ENCODE measurements at places on chromosomes 6 and 20.

GRCh38 chr20:25251558-25251957 is 3.7 kb downstream of the PYGB start:
- no peak for DNase-seq

GRCh38 chr20:49515586-49515985 is 33.1 kb upstream of the KCNB1 start:
- no peak for DNase-seq

GRCh38 chr6:154289818-154290508 is 66.6 kb downstream of the IPCEF1 start:
- DNase-seq, result no peak

DNA sequence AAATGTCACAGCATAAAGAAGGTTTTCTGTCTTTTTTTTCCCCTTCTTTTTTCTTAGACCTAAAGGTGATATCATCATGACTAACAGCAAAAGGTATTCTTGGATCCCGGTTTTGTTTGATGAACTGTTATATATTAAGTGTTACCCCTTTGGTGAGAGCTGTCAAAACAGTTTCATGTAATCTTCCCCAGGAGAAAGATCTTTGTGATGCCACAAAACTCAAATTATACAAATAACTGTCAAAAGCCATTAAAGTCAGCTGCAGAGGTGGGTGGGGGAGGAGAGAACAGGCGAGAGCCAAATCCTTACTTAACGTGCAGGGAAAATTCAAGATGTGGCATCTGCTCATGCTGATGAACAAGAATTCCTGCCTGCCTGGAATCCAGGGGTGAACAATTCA is 258.2 kb downstream of the BMP7 start:
- no peak for DNase-seq

- DNase-seq, result no peak
These were observed 83.9 kb downstream of the KHDRBS2 start for GRCh38 chr6:62202078-62202477.

GRCh38 chr6:156957931-156958547 is 180.9 kb downstream of the ARID1B start:
- no peak for DNase-seq

DNA sequence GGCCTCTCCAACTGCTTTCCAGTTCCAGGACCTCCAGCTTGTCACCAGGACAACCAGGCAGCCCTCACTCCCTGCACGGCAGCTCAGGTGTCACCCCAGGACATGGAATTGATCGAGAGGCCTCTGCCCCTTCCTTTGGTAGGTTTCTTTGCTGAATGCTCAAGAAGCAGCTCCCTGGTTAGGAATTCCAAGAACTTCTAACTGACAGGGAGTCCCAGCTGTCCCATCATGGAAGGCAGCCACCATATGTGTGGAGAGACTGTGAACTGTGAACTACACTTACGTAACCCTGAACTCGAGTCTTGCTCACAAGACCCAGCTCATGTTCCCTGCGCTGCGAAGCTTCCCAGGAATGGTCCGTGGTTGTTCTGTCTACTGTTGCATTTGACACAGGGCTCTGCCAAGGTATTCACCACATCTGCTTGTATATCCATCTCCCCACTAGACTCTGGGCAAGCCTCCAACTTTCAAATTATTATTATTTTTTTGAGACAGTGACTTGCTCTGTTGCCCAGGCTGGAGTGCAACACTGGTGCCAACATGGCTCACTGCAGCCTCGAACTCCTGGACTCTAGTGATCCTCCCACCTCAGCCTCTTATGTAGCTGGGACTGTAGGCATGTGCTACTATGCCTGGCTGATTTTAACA is 35.7 kb downstream of the MGME1 start:
- no peak for DNase-seq

GRCh38 chr6:68691120-68691519 is 56.0 kb downstream of the ADGRB3 start:
- DNase-seq, result no peak

- no peak for DNase-seq
These were observed 406.3 kb downstream of the MEI4 start for GRCh38 chr6:78059171-78059570.

DNA sequence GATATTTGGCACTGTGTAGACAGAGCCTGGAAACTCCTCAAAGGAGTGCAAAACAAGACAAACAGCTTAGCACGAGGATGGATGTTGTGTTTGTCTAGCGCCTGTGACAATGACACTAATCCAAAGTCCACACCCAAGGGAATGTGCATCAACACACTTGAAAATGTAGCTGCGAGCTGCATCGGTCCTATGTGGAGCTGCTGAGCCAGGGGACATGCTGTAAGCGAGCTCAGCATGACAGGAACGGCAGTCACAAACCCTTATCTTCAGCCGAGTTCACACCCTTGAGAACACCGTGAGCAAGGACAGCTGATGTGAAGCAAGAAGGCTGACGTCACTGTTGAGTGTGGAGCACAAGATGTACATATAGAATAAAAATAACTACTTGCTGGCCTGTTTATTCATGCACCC is 684.3 kb downstream of the QKI start:
- no peak for DNase-seq

DNA sequence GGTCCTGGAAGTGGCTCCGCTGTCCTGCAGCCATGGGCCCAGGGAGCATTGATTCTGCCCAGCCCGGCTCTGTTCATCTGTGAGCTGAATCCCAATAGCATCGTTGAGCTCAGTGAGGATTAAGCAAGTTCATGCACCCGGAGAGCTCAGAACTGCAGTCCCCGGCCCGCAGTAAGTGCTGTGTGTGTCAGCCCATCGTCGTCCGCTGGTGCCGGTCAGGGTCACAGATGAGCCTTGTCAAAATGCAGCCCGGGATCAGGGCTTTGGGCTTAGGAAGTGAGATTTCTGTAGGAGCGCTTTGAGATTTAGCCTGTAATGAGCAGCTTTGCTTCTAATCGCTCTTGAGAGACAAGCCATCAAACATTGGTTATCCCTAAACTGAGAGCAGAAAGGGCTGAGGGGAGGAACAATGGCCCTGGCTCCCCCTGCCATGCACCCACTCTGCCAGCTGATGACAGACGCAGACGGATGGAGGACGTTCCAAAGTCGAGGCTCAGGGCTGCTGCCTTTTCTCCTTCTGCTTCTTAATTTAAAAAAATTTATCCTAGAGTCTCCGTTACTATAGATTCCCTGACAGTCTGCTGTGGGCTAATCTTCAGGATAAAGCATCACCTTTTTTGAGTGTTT is 25.6 kb upstream of the SULF2 start:
- DNase-seq, result no peak

GRCh38 chr6:8738951-8739350 is 303.6 kb upstream of the SLC35B3 start:
- DNase-seq, result no peak

DNA sequence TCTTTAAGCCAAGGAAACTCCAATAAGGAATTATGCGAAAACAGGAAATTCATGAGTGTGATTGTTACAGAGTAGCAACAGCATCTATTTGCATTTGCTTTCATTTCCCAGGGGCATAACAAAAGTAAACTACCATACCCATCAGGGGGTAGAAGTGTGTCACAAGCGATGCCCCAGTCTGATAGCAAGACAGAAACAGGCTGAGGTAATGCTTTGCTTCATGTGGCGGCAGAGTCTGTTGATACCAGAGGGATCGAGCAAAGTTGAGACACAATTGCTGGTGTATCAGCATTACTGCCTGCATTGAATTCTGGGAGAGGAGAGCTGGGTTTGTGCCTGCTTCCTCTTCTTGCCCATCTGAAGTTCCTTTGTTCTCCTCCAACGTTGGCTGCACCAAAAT is 51.2 kb upstream of the LYRM2 start:
- DNase-seq, result no peak

All from breast epithelium (tissue), 4 donors.